ENCODE measurements at places on chromosomes 6 and 20.

- DNase-seq, result no peak
Observed at GRCh38 chr6:53962646-53963045, 148.6 kb upstream of the MLIP start.

DNA sequence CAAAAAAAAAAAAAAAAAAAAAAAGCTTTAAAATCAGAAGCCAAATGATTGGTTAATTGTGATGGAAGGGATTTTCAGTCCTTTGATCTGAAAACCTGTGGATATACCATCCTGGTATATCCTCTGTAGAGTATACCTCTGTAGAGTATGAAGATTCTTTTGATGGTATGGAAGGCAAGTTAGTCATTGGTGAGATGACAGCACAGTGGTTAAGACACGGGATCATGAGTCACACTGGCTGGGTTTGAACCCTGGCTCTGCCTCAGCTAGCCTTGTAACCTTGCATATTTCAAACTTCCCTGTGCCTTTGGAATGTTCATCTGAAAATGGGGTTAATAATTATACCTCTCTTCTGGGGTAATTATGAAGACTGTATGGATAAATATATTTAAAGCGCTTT is 179.3 kb downstream of the CARMIL1 start:
- no peak for DNase-seq

GRCh38 chr6:166296035-166296883 is 11.9 kb downstream of the PRR18 start:
- no peak for DNase-seq

DNA sequence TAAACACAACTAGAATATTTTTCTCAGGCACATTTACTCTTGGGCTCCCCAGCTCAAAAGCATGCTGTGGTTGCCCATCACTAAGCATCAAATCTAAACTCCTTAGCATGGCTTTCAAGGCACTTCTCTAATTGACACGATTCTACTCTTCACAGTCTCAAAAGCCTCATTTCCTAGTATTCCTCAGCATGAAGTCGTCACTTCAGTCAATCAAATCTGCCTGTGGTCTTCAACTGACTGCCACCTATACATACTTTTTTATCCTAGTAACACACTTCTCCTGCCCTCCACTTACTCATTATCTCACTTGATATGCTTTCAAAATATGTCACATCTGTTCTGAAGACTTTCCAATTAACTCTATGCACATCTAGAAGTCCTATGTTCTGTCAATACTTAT is 110.3 kb downstream of the TBC1D32 start:
- DNase-seq, result no peak

DNA sequence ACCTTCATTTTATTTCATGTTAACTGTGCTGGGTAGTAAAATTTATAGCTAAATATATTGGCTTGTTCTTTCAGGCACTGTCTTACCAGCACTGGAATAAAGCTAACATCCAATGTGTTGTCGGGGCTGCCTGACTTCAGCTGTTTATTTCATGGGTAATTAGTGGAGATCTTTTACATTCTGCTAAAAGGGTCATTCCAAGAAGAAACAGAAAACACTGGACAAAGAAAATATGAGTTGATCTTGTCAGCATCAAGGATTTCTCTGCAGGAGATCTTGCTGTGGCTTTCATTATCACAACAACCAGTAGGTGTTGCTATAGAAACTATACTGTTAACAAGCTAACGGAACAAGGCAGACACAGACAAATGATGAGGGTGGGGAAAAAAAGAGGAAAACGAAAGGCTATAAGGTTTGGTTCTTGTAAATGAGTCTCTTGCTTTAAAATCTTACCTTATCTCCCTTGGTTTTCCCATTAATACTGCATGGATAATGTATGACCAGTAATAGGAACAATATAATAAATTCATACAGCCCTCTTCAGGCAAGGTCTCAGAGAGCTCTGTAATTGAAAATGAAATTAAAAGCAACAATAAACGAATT is 206.8 kb downstream of the SIM1 start:
- DNase-seq, result no peak

- no peak for DNase-seq
Observed at GRCh38 chr6:42692137-42692911, 30.1 kb downstream of the PRPH2 start.
